NCI-H82 (cell line): ENCODE measurements at places on chromosomes 2 and 18.

DNA sequence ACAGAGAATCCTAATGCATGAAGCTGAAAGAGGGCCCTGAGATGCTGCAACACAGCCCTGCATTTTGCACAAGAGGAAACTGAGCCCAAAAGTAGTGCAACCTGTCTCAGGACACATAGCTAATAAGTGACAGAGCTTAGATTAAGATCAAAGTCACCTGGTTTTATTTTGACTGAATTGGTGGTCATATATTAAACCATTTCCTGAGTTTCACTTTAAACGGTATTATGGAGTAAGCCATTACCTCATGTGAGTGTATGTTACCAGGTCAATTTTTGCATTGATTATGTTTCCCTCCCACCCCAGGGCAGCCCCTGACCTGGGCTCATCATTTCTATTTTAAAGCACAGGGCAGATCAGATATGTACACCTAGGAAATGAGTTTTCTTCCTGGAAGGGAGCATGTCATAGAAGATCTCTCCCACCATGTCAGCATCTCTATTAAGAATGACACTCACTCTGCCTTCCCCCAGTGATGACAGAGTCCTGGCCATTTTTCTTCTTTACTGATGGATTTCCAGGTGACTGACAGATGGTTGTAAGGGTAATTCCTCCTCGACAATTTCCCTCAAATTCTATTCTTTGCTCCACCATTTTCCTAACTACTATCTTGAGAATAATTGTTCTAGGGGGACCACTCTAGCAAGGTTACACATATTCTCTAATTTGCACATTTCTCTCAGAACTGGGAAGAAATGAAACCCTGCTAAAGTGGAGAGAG lies 441.3 kb upstream of the SLC14A2 start:
- no peak for DNase-seq

GRCh38 chr2:237445611-237446337 lies 31.8 kb upstream of the COL6A3 start:
- DNase-seq, result no peak

GRCh38 chr2:36456227-36457175 lies 100.9 kb downstream of the CRIM1 start:
- DNase-seq, result no peak

- DNase-seq, result no peak
Measured at GRCh38 chr2:26299471-26300101, 46.4 kb upstream of the SELENOI start.

- DNase-seq, result no peak
Measured at GRCh38 chr18:44918142-44918476, 237.4 kb downstream of the SETBP1 start.

GRCh38 chr2:237022533-237022932 lies 63.2 kb upstream of the COPS8 start:
- no peak for DNase-seq

GRCh38 chr2:157899125-157899839 lies 23.2 kb upstream of the ACVR1 start:
- DNase-seq, result no peak

DNA sequence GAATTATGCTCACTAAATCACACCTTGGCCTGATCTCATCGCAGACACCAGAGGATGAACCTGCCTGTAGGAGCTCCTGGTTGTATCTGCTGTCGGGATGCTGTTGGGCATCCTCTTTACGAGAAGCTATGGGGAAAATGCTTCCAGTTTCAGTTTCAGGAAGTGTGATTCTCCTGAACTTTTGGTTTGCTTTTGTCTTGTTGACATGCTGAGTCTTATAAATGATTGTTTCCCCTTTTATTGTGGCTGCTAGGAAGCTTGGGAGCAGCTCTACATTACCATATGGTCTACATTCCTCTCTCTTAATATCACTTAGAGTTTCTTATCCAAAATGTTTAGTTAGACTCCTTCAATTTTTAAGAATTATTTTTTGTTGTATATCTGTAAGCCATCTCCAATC lies 227.5 kb downstream of the MTX2 start:
- no peak for DNase-seq

DNA sequence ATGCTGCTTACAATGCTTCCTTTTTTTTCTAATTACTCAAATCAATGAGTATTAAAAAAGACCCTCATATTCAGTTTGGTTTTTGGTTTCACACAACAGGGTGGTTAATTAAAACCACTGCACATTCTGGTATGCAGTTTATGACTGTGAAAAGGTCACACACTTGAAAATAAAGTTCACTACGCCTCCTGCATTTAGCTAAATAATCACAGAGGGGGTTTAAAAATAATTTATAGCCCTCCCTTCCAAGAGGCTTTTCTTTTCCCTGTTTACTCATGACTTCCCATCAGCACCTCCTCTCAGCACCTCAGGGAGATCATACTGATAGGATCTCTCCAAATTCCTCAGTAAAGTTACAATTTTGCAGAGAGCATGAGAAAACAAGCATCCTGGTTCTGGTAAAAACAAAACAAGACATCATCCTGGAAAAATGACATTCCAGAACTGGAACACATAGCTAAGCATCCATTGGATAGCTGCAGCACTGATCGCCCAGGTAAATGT lies 129.5 kb upstream of the TMEM200C start:
- no peak for DNase-seq
